ENCODE measurements at places on chromosomes 3 and 15.
A peak's percentile ranks its signal among the peaks of the same experiment; 100 is the strongest.

DNA sequence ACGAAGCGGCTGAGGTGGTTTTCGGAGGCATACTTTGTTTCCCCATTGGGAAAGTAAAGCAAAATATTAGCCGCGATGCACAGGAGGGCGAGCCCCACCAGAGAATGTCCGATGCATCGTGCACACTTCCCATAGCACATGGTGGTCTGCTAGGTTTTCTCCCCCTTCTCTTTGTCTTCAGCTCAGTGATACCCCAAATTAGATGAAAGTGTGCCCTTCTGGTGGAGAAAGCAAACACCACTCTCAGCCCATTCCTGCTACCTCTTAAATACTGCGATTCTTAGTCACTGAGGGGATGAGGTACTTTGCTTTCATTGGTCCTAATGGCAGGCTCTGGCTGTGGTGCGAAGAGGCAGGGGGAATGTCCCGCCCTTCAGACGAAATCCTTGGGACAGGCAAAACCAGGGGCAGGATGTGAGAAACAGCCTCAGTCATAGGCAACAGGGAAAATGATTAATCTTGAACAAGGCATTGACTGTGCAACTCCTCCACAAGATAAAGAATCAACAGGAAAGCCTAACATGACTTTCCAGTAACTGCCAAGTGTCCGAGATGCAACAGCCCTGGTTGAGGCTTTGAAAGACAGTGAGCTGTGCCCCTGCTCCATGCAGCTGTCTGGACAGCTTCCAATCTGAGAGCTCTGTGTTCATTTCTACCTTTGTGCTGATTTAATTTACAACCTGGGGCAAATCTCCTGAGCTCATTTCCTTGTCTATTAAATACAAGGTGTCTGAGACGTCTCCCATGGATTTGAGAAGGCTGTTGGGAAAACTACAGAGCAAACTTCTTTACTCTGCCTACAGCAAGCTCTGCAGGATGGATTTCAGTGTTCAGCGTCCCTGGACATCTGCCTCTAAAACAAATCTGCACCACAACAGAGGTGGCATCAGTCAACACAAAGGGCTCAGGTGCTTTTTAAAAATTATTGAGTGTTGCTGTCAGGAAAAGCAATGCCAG lies at the start of gene TM4SF1:
TM4SF1 (minus strand) TSS at position 242 of the 957 bp plus-strand sequence; CDS start at position 140, 102 bp downstream.
- peak; percentile 51 for DNase-seq

GRCh38 chr15:78991476-78991875 lies 46.6 kb upstream of the CTSH start:
- DNase-seq = no peak

DNA sequence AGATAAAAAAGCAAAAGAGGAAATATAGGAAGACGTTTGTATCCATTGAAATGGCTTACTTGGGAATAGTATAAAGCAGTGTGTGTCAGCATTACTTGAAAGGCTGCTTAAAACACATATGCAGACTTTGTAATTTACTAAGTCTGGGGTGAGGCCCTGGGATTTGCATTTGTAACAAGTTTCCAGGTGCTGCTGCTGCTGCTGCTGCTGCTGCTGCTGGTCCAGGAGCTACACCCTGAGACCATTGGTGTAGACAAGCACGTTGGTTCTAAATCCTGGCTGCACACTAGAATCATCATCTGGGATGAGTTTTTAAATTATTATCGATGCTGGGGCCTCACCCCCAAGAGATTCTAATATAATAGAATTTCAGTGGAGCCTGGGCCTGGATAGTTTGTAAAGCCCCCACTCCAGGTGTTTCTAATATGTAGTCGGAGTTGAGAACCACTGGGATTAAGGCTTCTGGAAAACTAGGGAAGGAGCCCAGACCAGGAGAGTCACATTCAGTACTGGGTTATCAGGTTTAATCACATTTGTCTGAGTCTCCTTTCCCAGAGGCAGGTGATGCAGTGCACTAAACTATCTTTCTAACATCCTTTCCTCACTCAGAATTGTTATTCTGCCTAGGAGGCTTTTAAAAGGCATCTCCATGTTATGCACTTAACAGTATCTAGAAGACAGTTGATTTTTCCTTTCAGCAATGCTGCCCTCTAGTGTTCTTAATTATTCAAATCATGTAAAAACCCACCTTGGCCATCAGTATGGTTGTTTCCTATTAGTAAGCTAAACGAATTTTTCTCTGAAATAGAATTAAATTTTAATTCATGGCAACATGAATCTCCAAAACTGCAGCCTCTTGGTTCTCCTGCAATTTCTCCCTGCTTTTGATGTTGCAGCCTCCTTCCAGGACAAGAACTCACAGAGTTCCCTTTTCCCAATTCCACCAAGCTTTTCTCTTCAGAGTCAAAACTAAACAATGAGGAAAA lies 45.4 kb downstream of the SSR3 start:
- DNase-seq = no peak

DNA sequence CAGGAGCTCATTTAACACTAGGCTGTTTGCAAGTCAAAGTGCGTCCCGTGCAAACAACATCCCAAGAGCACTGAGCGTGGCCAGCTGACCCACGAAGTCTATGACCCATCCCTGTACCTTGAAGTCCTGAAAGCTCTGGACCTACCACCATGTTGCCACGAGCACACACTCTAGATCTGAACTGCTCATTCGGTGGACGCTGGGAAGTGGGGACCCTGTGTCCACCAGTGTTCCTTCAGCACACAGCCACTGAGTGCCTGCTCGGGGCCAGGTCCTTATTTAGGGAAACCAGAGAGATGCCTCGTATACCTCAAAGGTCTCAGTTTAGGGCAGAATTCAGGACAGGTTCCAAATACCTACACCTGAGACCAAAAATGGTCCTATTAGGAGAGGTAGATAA lies 236.9 kb downstream of the XXYLT1 start:
- DNase-seq = no peak

DNA sequence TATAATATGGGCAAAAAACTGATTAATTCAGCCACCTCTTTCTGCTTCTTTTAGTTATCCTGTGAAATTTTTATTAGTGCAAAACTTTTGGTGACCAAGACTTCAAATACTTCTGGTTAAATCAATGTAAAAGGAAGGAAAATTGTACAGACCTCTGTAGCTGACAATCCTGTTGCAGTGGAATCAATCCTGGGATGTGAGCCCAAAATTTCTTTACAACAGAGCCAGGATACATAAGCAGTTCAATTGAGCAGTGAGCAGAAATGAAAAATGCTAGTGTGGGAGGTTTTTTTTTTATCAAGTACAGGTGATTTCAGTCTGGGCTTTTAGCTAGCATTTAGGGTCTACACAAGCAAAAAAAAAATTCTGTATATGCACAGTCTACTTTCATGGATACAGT lies 398.0 kb downstream of the OTOL1 start:
- no peak for DNase-seq

GRCh38 chr15:89999676-90000185 lies 1.4 kb upstream of the ZNF710 start:
- peak; percentile 19 for DNase-seq

DNA sequence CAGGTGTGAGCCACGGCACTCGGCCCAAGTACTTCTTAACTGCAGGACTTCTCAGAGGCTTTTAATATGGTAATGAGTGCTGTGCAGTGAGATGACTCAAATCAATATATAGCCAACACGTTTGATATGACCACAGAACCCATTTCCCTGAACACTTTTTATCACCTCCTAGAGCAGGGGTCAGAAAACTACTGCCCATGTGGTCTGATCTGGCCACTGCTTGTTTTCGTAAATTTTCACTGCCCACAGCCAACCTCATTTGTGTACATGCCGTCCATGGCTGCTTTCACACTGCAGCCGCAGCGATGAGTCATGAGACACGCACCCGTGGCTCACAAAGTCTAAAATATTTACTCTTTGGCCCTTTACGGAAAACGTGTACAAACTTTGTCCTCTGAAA lies 179.2 kb downstream of the RORA start:
- DNase-seq = no peak

DNA sequence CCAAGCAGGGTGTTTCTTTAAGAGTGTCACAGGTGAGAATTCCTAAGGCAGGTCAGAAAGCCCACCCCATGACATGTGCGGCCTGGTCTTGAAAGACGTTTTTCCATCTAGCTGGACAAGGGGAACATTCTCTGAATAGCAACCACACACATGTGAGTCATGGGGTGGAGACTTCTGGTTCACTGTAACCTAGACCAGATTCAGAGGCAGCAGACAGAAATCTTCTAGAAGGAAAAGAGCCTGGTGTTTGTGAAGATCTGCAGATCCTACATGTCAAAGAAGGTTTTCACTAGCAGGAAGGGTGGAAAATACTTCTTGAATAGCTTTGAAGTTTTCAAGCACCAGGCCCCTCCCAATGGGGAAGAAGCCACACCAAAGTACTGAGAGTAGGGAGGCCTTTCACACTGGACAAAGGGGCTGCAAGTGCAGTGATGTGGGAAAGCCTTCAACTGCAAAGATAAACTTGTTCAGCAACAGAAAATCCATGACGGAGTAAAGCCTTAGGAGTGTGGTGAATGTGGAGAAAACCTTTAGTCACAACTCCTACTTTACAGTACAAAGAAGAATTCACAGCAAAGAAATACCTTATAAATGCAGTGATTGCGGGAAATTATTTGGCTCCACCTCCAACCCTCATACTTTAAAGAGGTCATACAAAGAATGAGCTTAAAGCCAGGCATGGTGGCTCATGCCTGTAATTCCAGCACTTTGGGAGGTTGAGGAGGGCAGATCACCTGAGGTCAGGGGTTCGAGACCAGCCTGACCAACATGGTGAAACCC lies 17.6 kb downstream of the ADAM10 start:
- peak; percentile 22 for DNase-seq

DNA sequence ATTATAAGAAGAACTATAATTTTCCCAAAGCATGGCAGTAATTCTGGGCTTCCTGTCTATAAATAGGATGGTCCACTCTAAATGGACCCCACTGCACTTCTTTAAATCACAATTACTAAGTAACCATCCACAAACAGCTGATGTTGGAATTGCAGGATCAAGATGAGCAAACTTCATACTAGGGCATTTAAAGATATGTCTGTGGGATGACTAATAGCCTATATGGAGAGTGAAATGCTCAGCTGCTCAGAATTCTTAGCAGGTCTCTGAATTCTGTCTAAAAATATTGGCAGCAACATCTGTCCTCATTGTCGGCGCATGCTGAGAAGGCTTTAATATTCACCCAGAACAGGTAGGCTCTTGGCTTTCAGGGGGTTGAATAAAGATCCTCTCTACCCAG lies 140.4 kb downstream of the SATB1 start:
- no peak for DNase-seq

GRCh38 chr3:97981886-97982285 lies 9.7 kb upstream of the RIOX2 start:
- DNase-seq = no peak

DNA sequence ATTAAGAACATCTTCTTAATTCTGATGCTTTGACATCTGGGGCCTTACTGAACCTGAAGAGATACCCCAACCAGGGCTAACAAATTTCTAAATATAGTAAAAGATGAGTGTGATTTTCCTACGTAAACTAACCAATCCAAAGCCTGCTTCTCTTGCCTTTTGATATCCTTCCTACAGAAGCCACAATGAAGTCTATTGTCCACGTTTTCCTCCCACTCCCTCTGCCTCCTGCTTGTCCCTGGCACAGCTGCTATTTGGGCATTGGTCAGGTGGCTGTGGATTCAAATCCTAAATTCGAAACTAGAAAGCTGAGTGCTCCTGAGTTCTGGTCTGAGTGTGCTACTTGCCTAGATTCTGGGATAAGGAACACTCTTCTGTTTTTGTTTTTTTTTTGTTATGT lies 17.4 kb upstream of the MKRN3 start:
- DNase-seq = no peak

DNA sequence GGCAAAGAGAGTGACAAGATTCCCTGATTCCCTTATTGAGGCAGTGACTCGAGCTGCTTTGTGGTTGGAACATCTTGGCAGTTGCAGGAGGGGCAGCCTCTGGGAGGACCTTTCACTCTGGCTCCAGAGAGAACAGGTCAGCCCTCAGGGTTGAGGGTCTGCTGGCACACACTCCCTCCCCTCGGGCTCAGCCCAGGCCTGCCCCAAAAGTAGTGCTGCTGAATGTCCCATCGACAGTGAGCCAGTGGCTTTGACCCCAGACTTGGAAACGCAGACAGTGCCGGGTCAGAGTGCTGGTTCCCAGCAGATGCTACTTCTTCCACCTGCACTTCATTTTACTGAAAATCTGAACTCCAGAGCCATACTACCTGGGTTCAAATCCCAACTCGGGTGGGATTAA lies 25.6 kb upstream of the ATP2B2 start:
- no peak for DNase-seq

DNA sequence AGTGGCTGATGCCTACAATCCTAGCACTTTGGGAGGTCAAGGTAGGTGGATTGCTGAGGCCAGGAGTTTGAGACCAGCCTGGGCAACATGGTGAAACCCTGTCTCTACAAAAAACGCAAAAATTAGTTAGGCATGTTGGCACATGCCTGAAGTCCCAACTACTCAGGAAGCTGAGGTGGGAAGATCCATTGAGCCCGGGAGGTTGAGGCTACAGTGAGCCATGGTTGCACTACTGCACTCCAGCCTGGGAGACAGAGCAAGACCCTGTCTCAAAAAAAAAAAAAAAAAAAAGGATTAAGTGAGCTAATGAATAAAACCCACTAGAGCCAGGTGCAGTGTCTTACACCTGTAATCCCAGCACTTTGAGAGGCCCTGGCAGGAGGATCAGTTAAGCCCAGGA lies 6.7 kb upstream of the SEC11A start:
- DNase-seq = no peak

- DNase-seq = no peak
Measured at GRCh38 chr3:40109641-40110490, 199.6 kb upstream of the EIF1B start.

DNA sequence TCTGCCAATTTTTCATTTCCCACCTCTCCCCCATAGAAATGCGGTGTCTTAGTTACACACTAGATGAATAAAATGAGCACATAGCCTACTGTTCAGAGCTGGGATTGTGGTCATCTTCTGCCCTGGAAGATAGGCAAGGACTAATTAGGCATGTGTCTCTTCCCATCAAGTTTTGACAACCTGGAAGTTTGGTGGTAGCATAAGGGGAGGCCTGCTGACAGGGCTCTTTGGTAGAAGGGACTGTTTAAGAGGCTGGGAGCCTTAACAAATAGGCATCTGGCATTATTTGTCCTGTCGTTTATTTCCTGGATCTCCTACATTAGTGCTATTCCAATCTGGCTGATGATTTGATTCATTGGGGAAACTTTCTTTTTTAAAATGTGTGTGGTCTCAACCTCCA lies 512.3 kb downstream of the ZNF385D start:
- no peak for DNase-seq

DNA sequence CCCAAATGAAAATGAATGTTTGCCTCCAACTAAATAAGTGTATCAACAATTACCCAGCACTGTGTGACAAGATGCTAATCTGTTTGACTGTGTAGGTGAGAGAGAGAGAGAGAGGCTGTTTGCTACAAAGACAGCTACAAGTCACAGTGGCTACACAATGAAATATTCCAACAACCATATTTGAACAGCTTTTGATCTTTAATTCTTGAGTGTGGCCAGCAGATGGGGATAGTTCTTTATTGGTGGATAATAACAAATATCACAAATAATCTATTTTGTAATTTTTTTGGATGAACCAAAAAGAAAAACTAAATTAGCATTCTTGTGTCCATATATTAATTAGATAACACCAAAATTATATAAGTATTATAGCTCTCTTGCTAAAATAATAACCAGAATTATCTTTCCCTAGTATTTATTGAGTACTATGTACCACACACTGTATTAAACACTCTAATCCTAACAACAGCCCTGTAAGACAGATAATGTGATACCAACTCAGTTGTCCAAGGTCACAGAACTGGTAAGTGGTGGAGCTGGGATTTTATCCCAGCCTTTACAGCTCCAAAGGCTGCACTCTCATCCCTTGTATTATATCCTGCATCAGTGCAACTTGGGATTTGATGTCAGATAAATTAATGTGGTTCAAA lies 61.9 kb upstream of the C3orf80 start:
- no peak for DNase-seq

- DNase-seq = no peak
Measured at GRCh38 chr15:73955861-73956742, 29.8 kb downstream of the LOXL1 start.

All from adrenal gland (tissue), 19 donors.